RWPE2 (cell line): ENCODE measurements at places on chromosomes 2 and 18.

DNA sequence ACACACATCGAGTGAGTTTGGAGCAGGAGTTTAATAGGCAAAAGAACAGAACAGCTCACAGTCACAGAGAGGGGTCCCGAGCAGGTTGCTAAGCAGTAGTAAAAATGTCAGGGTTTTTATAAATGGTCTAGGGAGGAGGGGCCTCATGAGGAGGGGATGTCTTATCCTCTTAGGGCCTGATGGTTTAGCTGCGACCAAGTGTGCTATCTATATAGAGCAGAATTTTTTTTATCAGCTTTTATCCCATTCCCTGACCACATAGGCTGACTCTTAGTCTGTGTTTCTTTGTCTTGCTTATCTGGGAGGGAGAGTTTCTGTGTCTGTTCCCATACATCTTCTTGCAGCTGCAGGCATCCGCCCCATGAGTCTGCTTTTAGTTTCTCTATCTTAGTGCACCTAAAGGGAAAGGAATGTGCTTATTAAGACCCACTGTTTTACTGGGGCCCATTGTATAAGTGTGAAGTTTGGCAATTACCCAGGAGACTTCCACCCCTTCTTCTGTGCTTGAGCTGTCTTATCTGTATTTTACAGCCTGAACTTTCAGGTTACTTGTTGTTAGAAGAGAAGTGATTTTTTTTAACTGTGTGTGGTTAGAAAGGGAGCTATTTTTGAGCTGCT, 30.4 kb upstream of the GMCL1 start:
- no peak for DNase-seq

- no peak for DNase-seq
These were observed 809.8 kb upstream of the SOX11 start for GRCh38 chr2:4882421-4882820.

DNA sequence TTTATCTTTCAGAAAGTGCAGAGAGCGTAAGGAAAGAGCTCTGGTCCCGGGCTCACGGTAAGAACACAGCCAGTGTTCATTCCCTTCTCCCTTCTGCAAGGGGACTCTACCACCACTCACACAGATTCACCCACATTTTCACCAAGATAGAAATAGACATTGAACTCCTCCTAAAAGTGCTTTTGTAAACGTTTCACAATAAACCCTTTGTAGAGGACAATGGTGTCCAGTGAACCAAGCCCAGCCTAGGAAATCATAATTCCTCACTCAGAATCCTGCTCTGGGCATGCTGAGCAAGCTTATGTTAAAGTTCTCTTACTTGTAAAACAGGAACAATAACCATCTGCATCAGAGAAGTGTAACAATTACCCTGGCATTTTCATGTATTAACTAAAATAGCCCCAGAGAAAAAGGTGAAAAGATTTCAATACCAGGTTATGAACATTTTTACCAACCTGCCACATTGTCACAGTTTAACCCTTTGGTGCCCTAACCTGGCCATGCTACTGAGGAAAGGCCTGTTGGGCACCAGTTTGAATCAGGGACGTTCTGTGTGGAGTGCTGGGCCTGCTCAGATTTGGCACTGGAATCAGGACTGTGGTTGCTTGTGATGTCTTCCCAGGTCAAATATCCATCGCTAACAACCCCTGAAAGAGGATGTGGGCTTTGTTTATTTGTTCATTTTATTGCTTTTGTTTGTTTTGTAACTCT, 22.5 kb upstream of the NDUFV2 start:
- no peak for DNase-seq

- DNase-seq = no peak
These were observed 128.7 kb upstream of the CD302 start for GRCh38 chr2:159926695-159927094.

- DNase-seq = no peak
These were observed 227.5 kb downstream of the C1D start for GRCh38 chr2:67835266-67835665.

DNA sequence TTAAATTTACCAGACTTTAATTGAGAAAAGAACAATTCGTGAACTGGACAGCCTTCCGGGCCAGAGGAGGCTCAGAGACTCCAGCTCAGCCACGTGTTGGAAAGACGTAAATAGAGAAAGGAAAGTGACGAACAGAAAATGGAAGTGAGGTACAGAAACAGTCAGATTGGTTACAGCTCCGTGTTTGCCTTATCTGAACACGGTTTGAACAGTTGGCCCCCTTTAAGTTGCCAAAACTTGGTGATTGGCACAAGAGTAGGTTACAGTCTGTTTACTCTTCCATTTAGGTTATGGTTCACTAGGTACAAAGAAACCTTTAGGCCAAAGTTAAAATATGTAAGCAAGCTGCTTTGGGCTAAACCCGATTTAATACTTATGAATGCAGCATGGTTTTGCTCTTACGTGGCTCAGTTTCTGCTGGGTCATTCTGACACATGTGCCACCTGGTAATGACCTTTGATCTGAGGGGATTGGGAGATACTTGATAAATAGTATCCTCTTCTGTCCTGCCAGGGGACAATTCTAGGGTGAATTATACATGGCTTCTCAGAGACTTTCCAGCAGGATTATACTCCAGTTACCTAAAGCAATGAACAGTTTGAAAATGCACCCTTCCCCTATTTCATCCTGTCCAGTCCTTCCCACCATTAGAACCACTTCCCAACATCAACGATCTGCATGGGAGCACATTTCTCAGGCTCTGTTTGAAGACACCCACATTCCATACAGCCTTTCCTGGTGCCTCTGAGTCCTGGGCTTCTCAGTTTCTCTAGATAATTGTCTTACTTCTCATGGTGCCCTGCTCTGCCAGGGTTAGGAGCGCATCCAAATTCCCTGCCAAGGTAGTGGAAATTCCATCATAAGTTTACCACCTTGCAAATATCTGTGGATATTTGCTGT, 65.1 kb upstream of the TGIF1 start:
- DNase-seq = no peak

DNA sequence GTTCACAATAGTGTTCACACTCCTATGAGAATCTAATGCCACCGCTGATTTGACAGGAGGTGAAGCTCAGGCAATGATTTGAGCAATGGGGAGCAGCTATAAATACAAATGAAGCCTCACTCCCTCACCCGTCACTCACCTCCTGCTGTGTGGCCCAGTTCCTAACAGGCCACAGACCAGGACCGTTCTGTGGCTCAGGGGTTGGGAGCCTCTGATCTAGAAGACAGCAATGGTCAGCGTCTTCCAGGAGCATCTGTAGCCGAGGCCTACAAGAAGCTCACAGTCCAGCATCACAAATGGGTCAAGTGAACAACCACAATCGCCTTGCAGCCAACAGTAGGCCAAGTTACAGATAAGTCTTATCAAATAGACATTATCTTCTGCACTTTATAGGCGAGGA, 110.0 kb upstream of the SLC66A3 start:
- DNase-seq = no peak

DNA sequence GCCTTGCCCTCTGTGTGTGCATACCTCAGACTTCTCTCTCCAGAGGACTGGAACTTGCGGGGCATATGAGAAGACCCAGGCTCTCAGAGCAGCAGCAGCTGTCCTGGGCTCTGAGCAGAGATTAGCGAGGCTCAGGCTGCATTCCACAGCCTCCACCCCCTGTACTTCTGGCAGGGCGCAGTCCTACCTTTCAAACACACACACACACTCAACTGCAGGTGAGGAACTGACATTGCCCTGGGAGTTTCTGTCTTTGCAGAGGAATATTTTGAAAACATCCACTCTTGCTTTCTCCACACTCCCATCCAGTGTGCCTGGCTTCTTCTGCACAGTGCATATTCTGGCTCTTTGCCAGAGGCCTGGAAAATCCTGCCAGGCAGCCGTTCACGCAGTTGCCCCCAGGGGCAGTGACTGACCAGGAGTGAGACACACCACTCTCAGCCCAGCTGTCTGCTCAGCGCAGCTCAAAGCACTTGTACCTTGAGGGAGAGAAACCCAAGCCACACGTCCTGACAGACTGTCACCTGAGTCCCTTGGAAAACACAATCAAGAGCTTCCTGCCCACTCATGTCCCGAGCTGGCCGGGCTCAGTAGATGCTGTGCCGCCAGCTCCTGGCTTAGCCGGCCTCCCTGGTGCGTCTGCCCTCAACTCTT, 460.8 kb downstream of the RNF144A start:
- no peak for DNase-seq

- no peak for DNase-seq
These were observed 14.4 kb upstream of the PTMA start for GRCh38 chr2:231693956-231694355.

DNA sequence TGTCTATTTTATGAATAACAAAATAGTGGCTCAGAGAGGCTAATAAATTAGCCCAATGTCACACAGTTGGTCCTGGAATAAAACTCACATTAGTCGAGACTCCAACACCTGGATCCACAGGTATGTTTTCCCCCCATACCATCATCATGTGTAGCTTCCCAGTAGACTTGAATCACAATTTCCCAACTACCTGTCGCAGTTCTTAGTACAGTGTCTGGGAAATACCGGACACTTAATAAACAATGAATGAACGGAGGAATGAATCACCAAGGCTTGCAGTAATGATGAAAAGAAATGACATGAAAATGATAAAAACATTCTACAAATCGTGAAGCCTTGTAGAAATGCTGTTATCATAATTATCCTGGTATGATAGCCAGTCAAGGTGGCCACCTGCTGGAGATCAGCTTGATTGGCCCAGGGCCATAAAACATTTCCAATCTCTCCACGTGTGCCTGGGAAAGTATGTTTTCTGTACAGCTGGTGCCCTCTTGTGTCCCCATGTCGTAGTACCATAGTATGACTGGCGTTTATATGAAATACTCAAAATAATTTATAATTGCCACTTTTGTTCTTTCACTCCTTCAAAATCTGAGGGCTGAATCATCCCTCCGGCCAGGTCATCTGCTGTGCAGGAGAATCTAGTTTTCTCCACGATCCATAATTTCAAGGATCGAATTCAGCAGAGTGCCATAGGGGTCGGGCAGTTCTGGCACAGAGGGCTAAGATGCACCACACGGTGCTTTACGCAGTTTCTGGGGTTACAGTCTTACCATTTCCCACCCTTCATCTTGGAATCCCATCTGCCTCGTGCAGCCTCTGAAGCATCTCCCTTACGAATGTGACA, 95.4 kb downstream of the LAMA1 start:
- DNase-seq = no peak

GRCh38 chr2:225797394-225797793, 397.9 kb downstream of the NYAP2 start:
- no peak for DNase-seq

- no peak for DNase-seq
These were observed 40.0 kb downstream of the BCL2L11 start for GRCh38 chr2:111160758-111161157.

- DNase-seq = no peak
These were observed 76.2 kb downstream of the WDR7 start for GRCh38 chr18:56727399-56727798.

- no peak for DNase-seq
These were observed 151.9 kb downstream of the HAUS1 start for GRCh38 chr18:46256078-46256477.

DNA sequence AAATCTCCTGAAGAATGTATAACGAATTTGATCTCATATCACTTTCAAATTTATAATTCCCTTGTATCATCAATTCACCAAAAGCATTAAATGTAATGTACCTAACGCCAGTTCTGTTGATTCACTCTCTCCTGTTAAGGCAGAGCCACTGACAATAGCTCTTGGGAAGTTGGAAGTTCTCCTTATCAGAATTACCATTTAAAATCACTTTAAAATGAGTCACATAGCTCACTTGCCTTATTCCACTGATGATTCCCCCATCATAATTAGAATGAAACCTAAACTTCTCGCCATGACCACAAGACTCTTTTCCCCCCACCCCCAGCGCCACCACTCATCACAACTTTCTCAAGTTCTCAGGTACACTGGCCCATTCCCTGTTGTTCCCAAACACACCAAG, 117.1 kb downstream of the PID1 start:
- DNase-seq = no peak

DNA sequence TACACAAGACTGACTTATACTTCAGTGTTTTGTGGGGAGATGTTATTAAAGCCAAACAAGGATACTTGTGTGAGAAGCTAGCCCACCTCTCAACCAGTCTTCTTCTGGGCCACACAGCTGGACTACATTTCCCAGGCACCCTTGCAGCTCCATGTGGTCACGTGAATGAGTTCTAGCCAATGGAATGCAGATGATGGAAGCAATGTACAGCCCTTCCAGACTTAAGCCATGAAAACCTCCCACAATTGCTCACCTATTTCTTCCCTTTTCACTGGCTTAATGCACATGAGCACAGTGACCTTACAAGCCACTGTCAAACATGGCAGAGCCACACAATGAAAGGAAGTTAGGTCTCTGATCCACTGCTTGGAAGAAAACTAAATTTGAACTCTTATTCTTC, 20.4 kb upstream of the FEZ2 start:
- no peak for DNase-seq

DNA sequence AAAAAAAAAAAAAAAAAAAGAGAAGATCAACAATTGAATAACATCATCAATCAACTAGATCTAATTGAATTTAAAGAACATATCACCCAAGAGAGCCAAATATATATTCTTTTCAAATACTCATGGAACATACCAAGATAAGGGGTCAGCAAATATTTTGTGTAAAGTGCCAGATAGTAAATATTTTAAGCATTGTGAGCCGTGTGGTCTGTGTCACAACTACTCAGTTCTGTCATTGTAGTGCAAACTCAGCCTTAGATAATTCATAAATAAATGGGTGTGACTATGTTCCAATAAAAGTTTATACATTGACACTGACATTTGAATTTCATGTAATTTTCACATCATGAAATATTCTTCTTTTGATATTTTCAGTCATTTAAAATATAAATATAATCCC, 45.9 kb downstream of the OTX1 start:
- no peak for DNase-seq

GRCh38 chr2:230947908-230948365, 22.9 kb upstream of the GPR55 start:
- DNase-seq = no peak

GRCh38 chr18:62596145-62597005, 73.5 kb downstream of the ZCCHC2 start:
- DNase-seq = no peak

DNA sequence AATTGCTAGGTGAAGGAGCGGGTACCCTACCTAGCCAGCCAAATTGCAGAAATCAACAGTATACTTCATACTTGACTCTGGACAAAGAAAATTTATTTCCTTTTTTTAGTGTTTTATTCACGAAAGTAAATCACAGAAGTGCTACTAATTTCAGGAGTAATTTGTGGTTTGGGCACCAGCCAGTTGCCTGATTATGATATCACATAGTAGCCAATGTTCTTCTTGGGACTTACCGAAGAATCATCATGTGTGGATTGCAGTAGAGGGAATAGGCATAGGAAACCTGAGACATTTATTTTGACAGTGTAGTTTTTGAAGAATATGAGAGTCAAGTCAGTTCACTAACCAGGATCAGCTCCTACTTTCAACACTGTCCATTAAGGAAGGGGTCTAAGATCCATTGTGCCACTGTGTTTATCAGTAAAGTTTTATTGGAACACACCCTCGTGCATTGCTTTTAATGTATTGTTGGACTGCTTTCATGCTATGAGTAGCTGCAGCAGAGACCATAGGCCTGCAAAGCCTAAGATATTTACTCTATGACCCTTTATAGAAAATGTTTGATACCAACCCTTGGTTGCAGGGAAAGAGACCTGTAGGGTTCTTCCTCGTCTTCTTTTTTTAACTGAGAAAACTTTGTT, 32.1 kb downstream of the TNFRSF11A start:
- DNase-seq = no peak
